Inflammatory macrophage (primary cell): ENCODE measurements at places on chromosomes 6 and 20.

DNA sequence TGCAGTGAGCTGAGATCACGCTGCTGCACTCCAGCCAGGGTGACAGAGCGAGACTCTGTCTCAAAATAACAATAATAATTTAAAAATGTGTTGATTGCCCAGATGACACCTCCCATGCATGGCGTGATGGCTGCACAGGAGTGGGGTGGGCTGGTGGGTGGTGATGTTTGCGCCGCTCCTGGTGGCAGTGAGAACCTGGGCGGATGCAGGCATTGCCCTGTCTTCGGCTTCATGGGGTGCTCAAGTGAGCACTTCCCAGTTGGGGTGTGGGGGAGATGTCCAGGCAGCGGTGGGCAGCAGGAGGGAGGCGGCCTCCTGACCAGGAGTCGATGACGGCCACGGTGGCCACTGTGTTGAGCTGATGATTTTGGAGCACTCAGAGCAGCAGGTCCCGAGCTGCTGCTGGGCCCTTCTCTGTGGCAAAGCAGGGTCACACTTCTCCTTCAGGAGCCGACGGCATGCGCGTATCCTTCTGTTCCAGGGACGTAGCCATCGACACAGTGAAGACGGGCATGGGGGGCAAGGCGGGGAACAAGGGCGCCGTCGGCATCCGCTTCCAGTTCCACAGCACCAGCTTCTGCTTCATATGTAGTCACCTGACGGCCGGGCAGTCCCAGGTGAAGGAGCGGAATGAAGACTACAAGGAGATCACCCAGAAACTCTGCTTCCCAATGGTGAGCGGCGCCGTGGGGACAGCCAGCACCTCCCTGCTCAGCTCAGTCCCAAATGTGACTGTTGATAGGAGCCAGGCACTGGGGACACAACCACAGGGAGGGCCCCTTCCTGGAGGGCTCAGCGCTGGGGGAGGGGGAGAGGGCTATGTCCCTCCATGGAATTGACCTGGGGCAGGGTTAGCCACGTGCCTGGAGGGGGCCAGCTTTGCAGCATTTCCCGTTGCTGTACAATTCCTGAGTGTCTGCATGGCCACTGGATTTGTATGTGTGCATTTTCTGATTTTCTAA, 89.7 kb downstream of the SYNJ2 start:
- DNase-seq, result no peak

DNA sequence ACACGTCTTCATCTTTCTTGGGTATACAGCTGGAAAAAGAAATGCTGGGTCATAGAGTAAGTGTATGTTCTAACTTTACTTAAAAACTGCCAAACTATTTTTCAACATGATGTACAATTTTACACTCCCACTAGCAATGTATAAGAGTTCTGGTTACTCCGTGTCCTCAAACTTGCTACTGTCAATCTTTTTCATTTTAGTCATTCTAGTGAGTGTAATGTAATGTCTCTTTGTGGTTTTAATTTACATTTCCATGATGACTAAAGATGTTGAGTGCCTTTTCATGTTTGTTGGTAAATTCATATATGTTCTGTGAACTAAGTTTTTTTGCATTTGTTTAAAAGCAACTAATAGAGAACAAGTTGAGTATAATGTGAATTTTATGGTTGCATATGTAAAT, 43.9 kb downstream of the ATG5 start:
- no peak for DNase-seq

DNA sequence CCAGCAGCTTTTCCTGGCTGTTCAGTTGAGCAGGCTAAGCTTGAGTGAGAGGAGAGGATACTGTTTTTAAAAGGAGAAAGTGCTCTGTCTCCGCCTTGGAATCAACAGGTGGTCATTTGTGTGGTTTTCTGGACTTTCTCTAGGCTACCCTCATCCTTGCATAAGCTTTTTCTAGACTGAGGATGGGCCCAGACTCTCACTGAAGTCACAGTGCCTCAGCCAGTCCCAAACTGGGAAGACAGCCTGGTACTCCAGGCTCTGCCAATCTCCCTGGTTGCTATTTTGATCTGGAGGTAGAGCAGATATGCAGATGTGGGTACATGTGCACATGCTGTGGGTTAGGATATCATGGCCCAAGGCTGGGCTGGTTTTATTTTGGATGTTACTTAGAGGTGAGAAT, 7.0 kb downstream of the SCUBE3 start:
- no peak for DNase-seq

DNA sequence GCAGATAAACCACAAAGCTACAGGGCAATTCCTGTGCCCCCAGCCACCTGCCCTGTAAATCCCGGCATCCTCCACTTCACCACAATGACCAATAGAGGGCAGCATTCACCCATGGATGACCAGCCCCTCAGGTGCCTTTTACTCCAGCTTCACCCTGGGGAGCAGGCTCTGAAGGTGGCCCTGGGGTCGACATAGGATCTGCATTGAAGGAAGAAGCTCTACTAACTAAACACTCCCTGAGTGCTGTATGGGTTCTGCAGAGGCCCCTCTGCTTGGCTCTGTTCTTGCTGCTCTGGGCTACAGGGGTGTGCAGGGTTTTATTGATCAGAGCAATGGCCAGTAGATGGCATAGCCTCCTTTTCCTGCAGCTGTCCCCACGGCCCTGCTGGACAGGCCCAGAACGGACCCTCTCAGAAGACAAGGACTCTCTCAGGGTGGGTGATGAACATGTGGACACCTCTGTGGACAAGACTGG, 20.3 kb downstream of the CST4 start:
- DNase-seq, result peak; percentile 56

- no peak for DNase-seq
Measured at GRCh38 chr6:25537349-25538018, 114.5 kb upstream of the SCGN start.

- DNase-seq, result peak; percentile 62
Measured at GRCh38 chr6:10801224-10801848, 37.0 kb downstream of the MAK start.

DNA sequence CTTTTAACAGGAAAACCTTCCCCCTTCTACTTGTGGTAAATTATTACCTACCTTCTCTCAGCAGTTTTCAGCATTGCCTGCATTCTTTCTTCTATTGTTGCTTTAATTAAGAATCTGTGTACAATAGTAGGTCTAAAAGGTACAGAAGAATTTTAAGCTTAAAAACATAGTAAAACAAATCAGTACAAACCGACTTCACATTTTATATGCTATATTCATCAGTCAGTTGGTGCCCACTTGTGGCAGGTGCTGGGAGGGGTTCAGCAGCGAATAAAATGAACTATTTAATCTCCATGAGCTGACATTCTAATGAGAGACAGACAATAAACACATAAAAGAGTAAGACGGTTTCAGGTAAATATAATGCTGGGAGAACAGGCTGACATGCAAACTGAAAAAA, 73.4 kb upstream of the FBXO30 start:
- peak; percentile 12 for DNase-seq

GRCh38 chr20:10497791-10498190, 62.7 kb downstream of the SLX4IP start:
- no peak for DNase-seq
